Ascending aorta (tissue), 2 donors: ENCODE measurements at places on chromosomes 1 and 21. TPM values are rescaled to one million over a fixed set of nuclear protein-coding genes. Genes with fewer than 3 reads are reported as not detected.

GRCh38 chr21:15682186-15682895 is 47.4 kb upstream of the USP25 start:
- no peaks in the 10 kb centered on the region for H3K27me3 ChIP-seq
- no peaks in the 10 kb centered on the region for H3K36me3 ChIP-seq
- H3K4me1 ChIP-seq, result no peaks in the 10 kb centered on the region
- no peak overlapping the region for H3K4me3 ChIP-seq
- no peak overlapping the region for H3K27ac ChIP-seq
- DNase-seq, result no peak

- no peaks in the 10 kb centered on the region for H3K27me3 ChIP-seq
- H3K4me1 ChIP-seq, result no peaks in the 10 kb centered on the region
- no peak overlapping the region for H3K27ac ChIP-seq
- no peak overlapping the region for H3K4me3 ChIP-seq
- DNase-seq, result no peak
- H3K36me3 ChIP-seq, result no peaks in the 10 kb centered on the region
Observed at GRCh38 chr21:28426545-28426944, 566.1 kb downstream of the LTN1 start.

DNA sequence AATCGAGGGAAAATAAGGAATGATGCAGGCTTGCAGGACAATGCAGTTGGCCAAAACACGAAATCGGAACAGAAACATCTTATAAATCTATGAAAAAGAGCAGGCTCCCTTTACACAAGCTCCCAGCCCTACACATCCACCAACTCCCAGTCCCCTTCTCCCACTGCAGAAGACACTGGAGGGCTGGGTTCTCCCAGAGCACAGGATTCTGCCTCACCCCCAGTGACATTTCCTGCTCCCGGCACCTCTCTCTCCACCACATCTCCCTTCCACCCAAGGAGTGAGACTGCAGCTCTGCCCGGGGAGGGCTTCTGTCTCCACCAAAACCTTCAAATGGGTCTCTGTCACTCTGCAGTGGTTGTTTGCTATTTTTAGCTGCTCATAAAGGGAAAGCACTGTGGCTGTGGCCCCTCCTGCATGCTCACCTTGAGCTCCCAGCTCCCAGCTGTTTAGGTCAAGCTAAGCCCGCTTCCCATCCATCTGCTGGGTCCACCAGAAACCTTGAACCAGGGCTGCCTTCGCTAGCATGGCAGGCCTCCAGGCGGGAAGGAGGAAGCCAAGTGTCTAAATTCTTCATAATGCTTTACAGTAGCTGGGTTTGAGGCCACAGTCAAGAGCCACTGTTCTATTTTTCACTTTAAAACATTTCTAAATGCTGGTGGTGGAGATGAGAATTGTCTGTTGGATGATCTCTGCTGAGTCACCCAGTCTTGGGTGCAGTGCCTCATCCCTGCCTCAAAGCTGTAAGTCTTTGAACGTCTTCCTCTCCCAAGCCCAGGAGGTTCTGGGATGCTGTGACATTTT is 3.3 kb upstream of the C2CD2 start:
- DNase-seq, result no peak

GRCh38 chr1:34360574-34360973 is 183.9 kb downstream of the C1orf94 start:
- no peak for DNase-seq
- no peaks in the 10 kb centered on the region for H3K4me1 ChIP-seq
- H3K4me3 ChIP-seq, result no peak overlapping the region
- H3K27ac ChIP-seq, result no peak overlapping the region

ADCY10 gene
- total RNA-seq, result 1.9 TPM

CNIH4 gene
- 26.9 TPM for total RNA-seq
